Hepatic stellate cell (primary cell): ENCODE measurements at places on chromosomes 13 and 19.

GRCh38 chr19:46460981-46461380, 10.4 kb downstream of the PNMA8A start:
- DNase-seq: no peak

- DNase-seq: no peak
Observed at GRCh38 chr19:42514449-42514848, 13.8 kb downstream of the CEACAM1 start.

DNA sequence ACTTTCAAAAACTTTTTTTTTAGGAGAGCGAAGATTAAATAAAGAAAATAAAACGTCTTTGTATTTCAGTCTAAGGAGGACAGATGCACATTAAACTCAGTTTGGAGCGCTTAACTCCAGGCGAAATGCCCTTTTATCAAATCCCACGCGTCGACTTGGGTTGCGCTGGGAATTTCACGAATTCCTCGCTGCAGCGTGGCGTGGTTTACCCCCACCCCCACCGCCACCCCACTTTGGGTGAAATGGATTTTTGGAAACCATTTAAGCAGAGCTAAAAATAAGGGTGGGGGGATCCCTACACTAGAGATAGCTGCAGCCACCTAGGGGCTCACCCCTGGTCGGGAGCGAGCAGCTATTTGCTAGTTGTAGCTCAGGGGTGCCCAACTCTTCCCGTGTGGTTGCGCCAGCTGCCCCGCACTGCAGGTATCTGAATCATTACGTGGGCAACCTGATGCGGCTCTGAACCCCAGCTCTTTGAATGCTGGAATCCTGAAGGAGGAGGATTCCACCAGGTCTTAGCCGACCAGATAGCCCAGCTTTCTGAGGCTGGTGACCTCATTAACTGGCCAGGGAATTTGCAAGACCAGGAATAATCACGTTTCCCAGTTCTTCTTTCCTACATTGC, 6.5 kb upstream of the TSHZ3 start:
- DNase-seq: no peak

GRCh38 chr13:30362869-30363268, 55.5 kb upstream of the KATNAL1 start:
- DNase-seq: no peak

GRCh38 chr13:104024416-104025170, 958.4 kb upstream of the SLC10A2 start:
- no peak for DNase-seq

DNA sequence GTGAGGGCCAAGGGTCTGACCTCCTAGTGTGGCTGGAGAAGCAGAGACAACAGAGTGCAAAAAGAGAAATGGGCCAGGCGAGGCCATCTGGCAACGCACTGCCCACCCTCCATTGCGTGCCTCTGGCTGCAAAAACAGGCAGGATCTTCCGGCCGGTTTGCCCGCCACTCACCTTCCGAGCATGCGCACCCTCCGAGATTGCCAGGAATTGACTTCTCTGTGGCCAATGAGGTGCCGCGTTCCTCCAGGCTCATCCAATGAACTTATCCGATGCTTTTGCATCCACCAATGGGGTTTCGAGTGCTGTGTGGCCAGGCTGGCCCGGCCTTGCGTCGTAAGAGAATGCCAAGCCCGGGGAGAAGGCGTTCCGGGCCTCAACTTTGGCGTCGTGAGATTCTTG, at the start of gene TEX101:
Gene TEX101 (plus strand): TSS at position 337 of the 400 bp plus-strand sequence. CDS start 1,030 bp downstream, outside the sequence.
- no peak for DNase-seq
